Mesenteric fat pad (tissue), 1 donor: ENCODE measurements at places on chromosomes 11 and 22. TPM values are rescaled to one million over a fixed set of nuclear protein-coding genes. Genes with fewer than 3 reads are reported as not detected.

DNA sequence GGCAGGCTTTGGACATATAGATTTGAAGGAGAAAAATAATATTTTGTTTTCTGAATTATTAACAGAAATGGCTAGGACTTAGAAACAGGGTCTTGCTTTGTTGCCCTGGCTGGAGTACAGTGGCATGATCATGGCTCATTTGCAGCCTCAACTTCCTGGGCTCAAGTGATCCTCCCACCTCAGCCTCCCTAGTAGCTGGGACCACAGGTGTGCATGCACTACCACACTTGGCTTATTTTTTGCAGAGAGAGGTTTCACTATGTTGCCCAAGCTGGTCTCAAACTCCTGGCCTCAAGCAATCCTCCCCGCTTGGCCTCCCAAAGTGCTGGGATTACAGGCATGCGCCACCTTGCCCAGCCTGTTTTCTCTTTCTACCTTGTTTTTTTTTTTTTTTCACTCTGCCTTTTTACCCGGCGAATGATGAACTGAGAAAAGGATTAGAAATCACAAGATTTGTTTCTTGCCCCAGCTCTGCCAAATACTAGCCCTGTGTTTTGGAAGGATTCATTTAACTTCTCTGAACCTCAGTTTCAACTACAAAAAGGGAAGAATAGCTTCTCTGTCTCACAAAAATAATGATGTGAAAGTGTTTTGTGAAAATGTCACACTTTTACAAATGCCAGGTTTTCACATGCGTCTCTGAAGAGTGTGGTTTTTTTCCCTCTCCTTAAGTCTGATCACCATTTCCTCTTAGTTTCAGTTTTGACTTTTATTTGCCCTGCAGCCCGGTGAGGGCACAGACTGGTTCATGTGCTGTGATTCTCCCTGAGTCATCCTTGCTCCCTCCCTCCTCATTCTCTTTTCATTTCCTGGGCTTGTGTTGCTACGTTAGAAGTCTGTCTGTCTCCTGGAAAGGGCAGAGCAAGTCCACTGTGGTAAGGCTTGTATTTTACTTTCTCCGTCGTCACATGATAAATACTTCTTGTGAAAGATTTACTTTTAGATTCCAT is 67.7 kb downstream of the BCL2L13 start:
- DNase-seq = no peak

GRCh38 chr22:45754822-45755221 is 83.2 kb downstream of the ATXN10 start:
- DNase-seq = no peak

GRCh38 chr11:113189909-113190667 is 124.3 kb upstream of the TTC12 start:
- DNase-seq = no peak

- no peak for DNase-seq
These were observed 123.7 kb downstream of the MPPED2 start for GRCh38 chr11:30462421-30462820.

DNA sequence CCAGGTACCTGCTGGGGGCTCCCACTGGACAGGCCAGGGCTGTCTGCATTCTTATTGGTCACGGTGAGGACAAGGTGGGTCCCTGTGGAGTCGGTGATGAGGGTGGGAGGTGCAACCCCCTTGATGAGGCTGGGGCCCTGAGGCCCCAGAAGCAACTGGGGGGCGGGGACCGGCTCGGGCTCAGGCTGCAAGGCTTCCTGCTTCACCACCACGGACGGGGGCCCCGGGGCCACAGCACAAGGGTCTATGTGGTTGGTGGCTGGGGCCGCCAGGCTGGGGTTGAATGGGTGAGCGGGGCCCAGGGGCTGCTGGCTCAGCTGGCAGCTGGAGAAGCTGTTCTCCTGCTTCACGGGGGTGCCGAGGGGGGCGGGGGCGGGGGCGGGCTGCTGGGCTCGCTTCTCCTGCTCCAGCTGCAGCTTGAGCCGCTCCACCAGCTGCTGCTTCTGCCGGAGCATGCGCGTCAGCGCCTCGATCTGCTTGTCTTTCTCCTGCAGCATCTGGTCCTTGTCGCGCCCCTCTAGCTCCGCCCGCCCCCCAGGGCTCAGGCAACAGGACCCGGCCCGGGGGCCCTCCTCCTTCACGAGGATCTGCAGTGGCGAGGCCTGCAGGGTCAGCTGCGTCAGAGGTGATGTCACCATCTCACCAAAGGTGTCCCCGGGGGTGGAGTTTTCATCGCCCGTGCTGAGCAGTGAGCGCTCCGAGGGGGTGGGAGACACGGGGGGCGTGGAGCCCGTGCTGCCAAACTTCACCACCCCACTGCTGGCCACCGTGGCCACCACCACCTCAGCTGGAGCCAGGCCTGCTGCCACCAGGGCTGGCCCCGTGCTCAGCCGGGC is 48.2 kb downstream of the SGSM3 start:
- DNase-seq = no peak

GRCh38 chr11:44033411-44033850 is 14.3 kb upstream of the ACCSL start:
- no peak for DNase-seq

GRCh38 chr11:33110083-33110482 is 51.2 kb downstream of the CSTF3 start:
- DNase-seq = no peak

GRCh38 chr11:33273656-33274055 is 16.5 kb downstream of the HIPK3 start:
- no peak for DNase-seq

GRCh38 chr11:11572386-11572785 is 49.4 kb downstream of the GALNT18 start:
- DNase-seq = no peak

GRCh38 chr11:128434411-128434810 is 152.9 kb downstream of the ETS1 start:
- no peak for DNase-seq

GRCh38 chr11:115657586-115657985 is 153.4 kb upstream of the CADM1 start:
- no peak for DNase-seq

DNA sequence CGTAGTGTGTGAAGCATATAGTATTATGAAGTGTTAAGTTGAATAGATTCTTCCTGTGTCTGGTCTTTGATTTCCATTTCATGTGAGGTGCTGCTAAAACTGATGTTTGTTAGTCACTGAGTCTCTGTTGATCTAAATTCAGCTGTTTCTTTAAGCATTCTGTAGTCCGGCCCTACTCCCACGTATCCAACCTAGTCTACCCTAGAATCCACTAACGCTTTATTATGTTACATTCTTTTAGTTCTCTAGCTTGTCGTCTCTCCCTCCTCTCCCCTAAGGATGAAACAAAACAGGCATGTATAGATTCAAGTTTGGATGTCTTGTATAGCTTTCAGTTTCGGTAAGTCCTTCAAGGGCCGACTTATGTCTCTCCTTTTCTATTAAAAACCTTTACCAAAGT is 4.1 kb downstream of the WEE1 start:
- no peak for DNase-seq

- DNase-seq = peak; percentile 9
These were observed 11.2 kb downstream of the IL10RA start for GRCh38 chr11:117997406-117997805.

DNA sequence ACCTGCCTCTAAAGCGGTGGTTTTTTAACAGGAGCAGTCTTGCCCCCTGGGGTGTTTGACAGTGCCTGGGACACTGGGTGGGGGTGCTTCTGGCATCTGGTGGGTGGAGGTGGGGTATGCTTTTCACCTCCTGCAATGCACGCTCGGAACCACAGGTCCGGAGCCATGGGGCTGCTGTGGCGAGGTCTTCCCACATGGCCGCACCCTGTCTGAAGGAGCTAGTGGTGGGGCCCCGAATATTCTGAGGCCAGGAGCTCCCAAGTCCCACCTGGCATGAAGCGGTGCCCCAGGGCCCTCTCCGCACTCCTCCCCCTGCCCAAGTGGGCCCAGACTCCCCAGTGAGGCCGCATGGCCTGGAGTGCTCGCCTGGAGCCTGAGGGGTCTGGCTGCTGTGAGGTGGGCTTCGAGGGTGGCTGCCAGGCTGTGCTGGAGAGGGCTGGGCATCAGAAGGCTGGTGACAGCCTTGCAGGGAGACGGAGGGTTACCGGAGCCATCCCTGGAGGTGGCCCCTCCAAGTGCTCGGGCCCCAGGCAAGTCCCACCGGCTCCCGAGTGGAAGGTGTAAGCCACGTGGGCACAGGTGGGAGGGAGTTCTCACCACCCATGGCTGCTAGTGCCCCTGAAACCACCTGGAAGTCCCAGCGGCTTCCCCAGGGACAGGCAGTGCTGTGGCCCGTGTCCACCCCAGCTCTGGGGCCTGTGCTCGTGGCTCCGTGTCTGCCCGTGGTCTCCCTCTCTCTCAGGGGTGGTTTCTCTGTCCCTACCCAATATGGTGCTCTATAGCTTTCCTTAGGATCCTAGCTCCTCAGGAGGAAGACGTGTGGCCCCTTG is 15.1 kb downstream of the TBX1 start:
- DNase-seq = no peak

- no peak for DNase-seq
These were observed 61.0 kb downstream of the APIP start for GRCh38 chr11:34855021-34855753.

GRCh38 chr11:133845413-133845812 is at the start of gene SPATA19:
SPATA19 (minus strand) TSS chr11:133845513; CDS start chr11:133845446, 67 bp downstream.
- DNase-seq = no peak

DNA sequence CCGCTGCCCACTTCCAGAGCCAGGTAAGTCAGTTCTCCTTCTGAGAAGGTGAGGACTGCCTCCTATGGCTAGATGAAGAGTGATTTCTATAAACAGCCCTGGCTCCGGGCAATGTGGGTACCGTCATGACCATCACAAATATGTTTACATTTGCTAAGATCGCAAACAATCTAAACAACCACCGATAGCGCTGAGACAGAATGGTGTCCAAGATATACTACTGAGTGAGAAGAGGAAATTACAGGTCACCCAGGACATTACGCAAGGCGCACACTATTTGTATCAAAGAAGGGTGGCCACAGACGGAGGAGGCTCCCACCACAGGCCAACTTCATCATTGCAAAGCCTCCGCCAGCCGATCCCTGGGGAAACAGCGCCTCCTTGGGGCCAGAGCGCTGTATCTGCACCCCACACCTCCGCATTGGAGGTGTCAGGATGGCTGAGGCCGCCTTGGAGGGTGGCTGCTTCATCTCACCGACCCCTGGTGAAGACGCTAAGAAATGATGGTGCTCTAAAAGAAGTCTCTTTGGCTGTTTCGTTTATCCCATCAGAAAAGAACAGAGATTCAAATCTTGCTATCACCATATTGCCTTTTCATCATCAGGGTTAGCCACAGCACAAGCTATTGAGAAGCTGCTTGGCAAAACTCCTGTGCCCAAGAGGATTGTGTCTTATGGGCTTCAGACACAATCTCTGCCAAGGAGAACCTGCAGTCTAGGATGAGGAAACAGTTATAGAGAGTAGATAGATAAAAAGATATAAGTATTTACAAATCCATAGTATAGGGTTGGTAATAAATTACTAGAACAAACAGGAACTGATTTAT is 12.3 kb upstream of the ASRGL1 start:
- no peak for DNase-seq

GRCh38 chr11:33366918-33367317 is 109.7 kb downstream of the HIPK3 start:
- DNase-seq = no peak

GRCh38 chr22:42281284-42281683 is 10.8 kb upstream of the TCF20 start:
- DNase-seq = no peak

GRCh38 chr11:80925321-80925720 is 1484.5 kb upstream of the TENM4 start:
- no peak for DNase-seq

GRCh38 chr11:61781585-61781984 is 10.8 kb downstream of the TMEM258 start:
- DNase-seq = no peak

DNA sequence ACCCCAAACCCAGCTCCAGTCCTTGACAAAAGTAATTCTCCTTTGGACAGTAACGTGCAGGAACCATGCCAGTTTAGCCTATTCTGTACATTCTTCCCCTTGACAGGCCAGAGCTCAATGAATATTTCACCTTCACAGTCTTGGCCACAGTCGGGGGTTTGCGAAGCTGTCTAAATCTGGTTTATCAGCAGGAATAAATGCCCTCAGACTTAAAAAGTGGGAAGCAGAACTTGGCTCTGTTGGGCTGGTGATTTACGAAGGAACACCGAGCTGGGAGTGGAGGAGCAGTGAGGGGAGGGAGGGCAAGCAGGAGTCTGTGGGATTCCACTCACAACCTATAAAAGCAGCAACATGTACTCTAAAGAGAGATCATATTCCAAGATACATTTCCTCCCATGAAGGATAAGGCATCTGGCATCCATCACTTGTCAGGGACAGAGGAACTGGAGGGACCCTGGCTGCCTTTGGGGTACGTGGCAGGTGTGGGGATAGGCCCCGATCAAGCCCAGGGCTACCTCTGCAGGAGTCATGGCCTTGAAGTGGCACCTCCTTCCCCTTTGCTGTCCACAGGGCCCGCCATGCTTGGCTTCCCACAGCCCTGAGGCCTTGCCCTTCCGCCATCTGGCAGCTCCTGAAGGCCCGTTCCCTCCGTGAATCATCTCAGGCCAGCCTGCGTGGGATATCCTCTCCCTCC is 154.3 kb downstream of the ADAMTS15 start:
- DNase-seq = no peak

DNA sequence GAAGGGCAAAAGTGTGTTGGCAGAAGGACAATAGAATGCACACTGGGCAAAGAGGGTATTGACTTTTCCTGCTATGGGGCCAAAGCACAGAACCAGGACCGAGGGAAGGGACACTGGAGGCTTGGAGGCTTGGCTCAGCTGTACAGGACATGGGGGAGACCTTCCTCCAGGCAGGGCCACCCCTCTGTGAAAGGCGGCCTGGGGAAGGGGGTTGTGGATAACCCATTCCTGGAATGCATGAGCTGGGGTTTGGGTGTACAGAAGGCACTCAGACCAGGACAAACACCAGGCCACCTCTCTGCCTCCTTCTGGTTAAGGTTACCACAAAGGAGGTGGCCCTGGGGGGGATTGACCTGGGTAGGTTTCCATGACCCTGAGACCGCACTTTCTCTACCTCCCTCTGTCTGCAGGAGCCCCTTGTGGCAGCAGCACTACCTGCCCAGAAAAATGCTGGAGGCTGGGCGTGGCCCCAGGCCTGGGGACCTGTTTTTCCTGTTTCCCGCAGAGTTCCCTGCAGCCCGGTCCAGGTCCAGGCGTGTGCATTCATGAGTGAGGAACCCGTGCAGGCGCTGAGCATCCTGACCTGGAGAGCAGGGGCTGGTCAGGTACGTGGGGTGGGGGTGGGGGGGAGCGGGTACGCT is 9.6 kb downstream of the P2RY2 start:
- DNase-seq = peak; percentile 83

The DEFB131B gene
- total RNA-seq = not detected

The XRCC6 gene
- 173 TPM for total RNA-seq

The C1QTNF5 gene
- total RNA-seq = 52.9 TPM

The VSIG2 gene
- total RNA-seq = 2.0 TPM

The ELFN2 gene
- total RNA-seq = not detected

The SCGB1C1 gene
- not detected for total RNA-seq

The TRIM34 gene
- total RNA-seq = 6.1 TPM

The BARX2 gene
- total RNA-seq = not detected

The PDGFD gene
- 37.1 TPM for total RNA-seq

The MMP8 gene
- 2.6 TPM for total RNA-seq

The UBASH3B gene
- total RNA-seq = 51.3 TPM
